ENCODE measurements at places on chromosomes 2 and 18.

DNA sequence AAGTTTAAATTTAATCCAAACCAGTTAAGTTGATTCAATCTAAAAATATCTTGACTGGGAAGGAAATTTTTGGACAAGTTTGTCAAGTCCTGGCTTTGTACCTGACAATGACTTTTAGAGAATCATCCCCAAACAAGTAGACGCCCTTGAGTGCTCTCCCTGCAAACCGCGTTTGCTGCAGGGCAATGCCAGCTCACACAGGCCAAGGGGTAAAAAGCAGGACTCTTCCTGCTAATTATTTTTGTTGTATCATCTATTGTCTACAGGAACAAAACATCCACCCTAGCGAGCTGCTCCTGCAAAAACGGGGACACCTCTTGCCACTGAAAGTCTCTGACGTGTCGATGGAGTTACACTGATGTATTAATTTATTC is 10.9 kb downstream of the ID2 start:
- DNase-seq = no peak

DNA sequence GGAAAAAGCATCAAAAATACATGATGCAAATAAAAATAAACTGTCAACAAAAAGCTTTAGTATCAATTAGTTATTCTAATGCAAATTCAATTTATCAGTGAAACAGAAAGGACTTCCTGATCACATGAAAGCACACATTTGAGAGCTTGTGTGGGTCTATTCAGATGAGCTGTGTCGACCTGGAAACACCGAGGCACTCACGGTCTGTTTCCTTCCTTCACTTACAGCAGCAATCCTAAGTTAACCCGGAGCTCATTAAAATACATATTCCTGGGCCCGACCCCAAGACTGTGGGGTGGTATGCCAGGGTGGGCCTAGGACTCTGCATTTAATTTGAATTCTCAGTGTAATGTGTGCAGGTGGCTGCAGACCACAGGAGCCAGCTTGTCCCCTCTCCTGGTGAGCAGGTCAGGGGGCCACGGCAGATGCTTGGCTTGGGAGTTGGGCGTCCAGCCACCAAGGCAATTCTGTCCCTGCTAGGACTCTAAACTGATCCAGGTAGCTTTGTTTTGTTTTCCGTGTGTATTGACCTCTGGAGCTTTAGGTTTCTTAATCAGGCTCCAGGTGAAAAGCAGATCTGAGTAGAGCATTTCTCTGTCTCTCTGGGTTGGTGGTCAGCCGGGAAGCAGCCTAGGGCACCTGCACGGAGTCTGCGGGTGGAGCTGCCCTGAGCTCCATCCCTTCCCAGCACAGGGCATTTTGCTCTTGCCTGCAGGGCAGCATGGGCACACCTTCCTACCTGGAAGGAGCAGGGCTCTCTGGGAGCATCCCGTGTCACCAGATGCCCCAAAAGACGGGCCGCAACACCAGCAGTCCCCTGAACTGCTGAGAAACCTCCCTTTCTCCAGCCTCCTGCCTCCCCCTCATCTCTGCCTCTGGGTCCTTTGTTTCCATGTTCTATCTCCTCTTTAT is 9.0 kb downstream of the MBP start:
- no peak for DNase-seq

- no peak for DNase-seq
Measured at GRCh38 chr2:157932480-157933159, 56.5 kb upstream of the ACVR1 start.

DNA sequence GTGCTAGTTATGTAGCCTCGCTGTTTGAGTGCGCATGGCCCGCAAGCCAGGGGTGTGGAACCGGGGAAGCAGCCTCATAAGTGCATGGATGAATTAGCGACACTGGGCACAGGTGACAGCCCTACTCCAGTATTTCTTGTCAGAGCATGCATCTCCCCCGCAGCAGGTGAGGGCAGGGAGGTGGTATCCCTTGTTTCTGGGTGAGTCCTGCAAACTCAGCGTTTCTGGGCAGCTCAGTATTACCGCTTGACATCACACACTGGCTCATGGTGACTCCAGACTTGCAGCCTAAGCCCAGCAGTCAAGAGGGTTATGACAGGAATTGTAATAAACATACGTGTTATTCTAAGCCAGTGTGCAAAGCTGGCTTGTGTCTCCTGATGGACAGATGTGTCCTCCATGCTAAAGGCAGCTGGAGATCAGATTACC is 2.5 kb downstream of the CABLES1 start:
- no peak for DNase-seq

GRCh38 chr2:15666861-15667808 is 75.5 kb downstream of the DDX1 start:
- DNase-seq = no peak

DNA sequence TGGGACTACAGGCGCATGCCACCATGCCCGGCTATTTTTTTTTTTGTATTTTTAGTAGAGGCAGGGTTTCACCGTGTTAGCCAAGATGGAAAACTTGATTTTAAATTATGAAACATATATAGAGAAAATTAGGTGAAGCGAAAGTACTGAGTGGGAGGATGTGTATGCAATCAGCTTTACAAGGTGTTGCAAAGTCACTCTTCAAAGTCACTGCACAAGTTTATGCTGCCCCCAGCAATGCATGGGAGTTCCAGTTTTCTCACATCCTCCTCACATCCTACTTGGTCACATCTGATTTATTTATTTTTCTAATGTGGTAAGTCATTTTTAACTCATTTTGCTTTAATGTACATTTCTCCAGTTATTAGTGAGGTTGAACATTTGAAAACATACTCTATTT is 49.2 kb upstream of the CHN1 start:
- DNase-seq = no peak

GRCh38 chr2:215664847-215665525 is 229.1 kb upstream of the FN1 start:
- DNase-seq = no peak

- no peak for DNase-seq
Measured at GRCh38 chr18:43774497-43774896, 497.2 kb upstream of the SYT4 start.

DNA sequence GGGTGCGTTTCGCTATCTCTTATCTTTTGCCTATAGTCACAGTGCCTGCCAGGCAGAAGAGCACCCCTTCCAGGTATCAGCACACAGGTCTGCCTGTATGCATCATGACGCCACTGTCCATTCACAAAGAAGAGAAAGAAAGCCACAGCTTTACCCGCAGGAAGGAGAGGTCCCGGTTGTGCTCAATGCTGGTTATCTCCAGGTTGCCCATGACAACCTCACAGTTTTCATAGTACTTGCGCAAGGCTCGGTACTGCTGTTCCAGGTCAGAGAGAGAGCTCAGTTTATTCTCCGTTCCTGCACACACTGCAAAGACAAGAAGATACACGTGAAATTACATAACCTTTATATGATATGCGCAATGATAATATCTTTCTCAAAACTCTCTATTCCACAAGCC is 414.0 kb downstream of the ERBB4 start:
- no peak for DNase-seq

DNA sequence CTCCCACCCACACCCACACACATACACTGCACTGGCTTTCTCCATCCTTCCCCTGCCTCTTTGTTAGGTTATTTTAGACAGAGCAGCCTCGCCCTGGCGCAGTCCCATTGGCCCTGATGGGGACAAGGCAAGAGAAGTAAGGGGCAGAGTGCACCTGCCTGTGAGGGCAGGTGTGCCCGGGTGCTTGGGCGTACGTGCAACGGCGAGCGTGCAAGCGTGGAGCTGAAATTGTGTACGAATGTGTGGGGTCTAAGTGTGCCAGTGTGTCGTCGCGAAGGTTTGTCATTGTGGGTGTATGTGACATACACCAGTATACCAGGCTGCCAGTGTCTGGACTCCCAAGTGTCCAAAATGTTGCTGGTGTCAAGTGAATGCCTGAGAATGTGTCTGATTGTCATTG is 544 bp downstream of the LRATD1 start:
- DNase-seq = no peak

- DNase-seq = no peak
Measured at GRCh38 chr18:39951142-39951720, 2003.8 kb upstream of the PIK3C3 start.

All from activated T-helper 1 cell treated with anti-CD3 and anti-CD28 coated beads, Interleukin-2, amount 50 U/mL, for 16 hours (primary cell).